ENCODE measurements at places on chromosomes 16 and 17.
A peak's percentile ranks its signal among the peaks of the same experiment; 100 is the strongest.

DNA sequence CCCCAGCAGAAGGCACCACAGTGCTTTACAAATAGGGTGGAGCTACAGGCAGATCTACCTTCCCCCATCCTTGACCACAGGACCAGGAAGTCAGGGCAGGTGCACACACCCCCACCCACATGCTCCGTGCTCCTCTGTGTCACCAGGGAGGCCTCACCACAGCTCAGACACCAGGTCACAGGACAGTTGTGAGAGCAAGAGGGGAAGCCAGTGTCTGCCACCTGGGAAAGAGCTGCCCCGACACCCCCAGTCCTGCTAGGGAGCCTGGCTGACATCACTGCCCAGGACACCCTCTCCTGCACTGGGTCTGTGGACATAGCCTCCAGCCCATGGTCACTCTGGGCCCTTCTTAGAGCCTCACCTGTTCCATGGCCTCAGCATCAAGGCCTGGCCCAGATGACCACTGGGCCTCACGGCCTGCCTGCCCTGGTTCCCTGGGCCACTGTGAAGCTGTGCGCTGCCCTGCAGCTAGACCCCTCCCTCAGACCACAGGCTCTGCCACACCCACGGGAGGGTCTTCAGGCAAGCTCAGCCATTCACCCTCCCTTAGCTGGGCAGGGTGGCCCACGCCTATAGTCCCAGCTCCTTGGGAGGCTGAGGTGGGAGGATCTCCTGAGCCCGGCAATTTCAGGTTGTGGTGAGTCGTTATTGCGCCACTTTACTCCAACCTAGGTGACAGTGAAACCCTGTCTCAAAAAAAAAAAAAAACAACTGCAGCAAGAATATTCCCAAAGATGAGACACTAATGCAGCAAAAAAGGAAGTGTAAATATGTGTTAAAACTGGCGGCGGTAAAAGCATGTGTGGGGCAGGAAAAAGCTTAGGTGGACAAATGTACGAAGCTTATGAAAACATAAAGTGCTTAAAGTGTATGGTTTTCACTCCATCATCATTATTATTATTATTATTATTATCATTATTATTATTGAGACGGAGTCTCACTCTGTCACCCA lies 14.2 kb downstream of the POLR3K start:
- DNase-seq, result no peak

DNA sequence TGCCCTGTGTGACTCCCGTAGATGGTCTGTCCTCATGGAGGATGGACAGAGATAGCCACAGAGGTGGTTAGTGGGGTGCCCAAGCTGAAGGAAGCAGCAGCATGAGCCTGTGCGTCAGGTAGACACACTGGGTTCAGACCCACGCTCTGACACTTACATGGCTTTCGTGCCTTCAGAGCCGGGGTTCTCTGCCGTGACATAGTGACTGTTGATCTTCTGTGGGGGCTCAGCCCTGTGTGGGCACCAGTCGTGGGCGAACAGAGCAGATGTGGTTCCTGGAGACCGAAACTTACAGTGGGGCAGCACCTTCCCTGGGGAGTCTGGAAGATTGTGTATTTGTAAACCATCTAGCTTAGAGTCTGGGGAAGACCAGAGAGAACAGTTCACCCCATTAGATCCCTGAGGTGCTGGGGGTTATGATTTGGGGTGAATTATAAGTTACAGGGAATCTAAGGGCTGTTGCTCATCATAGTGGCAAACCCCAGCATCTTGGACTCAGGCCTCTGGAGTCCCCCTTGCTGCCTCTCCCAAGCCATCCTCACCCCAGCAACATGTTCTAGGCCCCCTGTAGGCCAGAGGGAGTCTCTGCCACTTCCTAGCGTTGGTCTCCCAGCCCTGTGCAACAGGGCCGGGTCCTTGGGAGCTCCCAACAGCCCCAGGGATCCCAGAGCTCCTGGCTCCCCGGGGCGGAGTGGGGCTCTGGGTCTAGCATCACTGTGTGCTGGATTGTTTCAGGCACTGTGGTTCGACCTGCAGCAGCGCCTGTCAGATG lies 28.6 kb downstream of the NECAB2 start:
- DNase-seq, result no peak

DNA sequence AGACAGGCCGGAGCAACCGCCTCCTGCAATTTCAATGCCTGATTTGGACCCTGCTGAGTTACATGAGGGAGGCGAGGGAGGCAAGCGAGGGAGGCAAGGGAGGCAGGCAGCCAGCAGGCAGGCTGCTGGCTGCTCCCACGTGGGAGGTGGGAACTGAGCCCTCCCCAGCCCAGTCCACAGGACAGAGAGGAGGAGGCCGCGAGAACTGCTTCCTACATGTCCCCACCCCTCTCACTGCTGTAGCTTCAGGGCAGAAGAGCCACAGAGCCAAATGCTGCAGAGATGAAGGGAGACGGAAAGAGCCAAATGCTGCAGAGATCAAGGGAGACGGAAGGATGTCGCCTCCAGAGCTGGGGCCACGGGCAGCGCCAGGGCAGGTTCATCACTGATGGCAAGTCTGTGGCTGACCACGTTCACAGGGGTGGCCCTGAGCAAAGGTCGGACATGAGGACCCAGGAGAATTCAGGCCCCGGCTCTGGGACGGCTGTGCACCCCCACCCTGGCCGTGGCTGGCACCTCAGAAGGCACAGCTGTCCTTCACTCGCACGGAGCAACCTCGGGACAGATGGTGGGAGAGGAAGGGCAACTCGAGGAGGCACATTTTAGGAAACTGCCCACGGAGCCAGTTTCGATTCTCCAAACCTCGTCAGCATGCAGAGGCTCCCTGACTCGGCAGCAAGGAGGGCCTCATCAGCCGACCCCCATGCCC lies 21.5 kb downstream of the RPH3AL start:
- DNase-seq, result no peak

DNA sequence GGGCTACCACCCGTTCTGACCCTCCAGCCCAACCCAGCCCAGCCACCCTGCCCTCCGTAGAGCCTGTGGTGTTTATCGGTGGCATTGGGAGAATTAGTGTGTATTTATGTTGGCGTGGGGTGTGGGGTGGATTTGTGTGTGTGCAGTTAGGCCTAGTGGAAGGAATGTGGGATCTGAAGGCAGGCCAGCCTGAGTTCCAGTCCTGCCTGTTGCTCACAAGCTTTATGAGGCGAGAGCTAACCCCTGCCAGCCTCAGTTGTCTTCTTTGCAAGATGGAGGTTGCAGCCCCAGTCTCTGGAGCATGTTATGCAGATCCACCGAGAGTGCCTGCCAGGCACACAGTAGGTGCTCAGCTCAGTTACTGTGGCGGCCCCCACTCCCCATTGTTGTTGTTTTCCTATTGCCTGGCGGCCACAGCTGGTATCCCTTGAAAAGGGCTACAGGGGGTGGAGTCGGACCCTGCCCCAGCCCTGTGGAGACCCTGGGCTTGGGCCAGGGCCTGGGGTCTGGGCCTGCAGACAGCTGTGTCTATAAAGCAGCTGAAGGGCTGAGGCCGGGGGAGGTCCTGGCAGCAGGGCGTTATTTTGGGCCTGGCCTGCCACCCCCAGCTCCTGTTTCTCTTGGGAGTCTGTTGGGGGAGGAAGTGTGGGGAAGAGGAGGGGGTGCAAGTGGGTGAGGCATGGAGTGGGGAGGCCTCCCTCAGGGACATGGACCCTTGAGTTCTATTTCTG lies 5.1 kb downstream of the ERBB2 start:
- peak; percentile 51 for DNase-seq

DNA sequence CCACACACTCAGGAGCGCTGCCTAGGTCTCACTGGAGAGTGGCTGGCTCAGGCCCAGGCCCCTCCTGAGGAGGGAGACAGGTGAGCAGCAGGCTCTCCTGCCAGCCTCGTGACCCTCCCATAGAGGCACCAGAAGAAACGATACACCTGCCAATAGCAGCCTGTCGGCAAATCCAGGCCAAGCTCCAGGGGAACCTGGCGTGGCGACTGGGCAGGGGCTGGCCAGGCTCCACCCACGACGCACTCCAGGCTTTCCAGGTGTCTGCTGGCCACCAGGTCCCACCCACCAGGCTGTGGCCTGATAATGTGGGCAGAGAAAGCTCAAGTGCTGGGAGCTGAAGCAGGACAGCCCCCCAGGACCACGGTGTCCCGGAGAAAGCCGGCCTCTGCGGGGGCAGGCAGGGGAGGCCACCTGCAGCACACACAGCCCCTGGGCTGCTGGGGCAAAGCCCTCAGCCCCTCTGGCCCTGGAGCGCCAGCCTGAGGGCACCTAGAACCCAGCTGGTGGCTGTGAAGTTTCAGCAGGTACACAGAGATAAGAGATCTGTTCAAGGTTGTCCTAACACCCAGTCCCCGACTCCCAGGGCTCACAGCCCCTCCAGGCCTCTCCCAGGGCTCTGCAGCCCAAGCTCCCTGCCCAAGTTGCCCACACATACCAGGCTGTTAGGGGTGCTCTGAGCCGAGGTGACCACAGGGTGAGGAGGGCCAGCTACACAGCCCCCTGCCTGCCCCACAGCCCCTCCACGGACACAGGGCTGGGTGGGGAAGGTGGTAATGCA lies 2.4 kb downstream of the PGAP6 start:
- no peak for DNase-seq

DNA sequence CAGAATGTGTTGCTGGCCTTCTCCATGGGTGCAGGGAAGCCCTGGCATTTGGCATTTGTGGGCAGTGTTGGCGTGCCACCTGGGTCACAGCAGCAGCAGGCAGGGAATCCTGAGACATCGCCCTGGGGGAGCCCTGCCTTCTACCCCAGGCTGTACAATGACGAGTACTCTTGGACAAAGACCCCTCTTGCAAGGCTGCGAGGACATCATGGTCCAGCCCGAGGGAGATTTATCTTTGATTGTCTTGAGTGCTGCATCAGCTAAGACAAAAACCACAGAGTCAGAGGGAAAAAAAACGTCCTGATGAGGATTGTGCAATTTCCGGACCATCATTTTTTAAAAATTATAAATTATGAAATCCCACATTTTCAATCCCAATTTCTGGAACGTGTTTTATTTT lies 3.7 kb downstream of the CRISPLD2 start:
- DNase-seq, result peak; percentile 80

Measured in GM23248 (cell line).